MCF 10A (cell line): ENCODE measurements at places on chromosomes 12 and 14.

DNA sequence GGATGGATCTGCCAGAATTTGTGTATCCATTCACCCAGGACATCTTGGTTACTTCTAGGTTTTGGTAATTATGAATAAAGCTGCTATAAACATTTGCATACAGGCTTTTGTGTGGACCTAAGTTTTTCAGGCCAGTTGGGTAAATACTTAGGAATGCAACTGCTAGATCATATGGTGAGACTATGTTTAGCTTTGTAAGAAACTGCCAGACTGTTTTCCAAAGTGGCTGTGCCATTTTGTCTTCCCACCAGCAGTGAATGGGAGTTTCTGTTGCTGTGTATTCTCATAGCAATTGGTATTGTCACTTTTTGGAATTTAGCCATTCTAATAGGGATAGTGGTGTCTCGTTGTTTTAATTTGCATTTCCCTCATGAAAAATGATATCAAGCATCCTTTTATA lies 133.0 kb downstream of the KIF26A start:
- no peak overlapping the region for H3K27ac ChIP-seq
- peaks cover 38% of the 10 kb centered on the region for H3K27me3 ChIP-seq
- H3K4me1 ChIP-seq: peaks cover 6% of the 10 kb centered on the region

GRCh38 chr12:16612647-16613046 lies 6.7 kb upstream of the LMO3 start:
- peak; percentile 38 for DNase-seq
- H3K27ac ChIP-seq: peak overlapping the region; percentile 75
- peaks cover 18% of the 10 kb centered on the region for H3K4me1 ChIP-seq
- no peak overlapping the region for H3K4me3 ChIP-seq

DNA sequence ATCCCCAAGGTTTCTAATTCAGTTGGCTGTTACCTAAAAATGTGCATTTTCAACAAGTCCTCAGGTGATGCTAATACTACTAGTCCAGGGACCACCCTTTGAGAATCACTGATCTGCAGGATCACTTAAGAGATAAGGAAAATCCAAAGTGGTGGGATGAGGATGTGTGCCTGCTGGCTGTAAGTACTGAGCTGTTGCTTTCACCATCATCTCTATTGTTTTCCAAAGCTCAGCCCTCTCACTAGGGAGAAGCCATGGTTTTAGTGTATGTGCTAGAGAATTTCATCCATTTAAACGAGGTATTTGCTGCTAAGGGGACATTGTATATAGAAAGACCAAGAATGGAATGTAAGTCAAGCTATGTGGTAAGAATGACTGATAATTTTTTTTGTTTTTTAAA lies 202.3 kb downstream of the KIF21A start:
- no peaks in the 10 kb centered on the region for H3K27me3 ChIP-seq
- no peak overlapping the region for H3K4me3 ChIP-seq
- peaks cover 20% of the 10 kb centered on the region for H3K4me1 ChIP-seq
- DNase-seq: no peak

DNA sequence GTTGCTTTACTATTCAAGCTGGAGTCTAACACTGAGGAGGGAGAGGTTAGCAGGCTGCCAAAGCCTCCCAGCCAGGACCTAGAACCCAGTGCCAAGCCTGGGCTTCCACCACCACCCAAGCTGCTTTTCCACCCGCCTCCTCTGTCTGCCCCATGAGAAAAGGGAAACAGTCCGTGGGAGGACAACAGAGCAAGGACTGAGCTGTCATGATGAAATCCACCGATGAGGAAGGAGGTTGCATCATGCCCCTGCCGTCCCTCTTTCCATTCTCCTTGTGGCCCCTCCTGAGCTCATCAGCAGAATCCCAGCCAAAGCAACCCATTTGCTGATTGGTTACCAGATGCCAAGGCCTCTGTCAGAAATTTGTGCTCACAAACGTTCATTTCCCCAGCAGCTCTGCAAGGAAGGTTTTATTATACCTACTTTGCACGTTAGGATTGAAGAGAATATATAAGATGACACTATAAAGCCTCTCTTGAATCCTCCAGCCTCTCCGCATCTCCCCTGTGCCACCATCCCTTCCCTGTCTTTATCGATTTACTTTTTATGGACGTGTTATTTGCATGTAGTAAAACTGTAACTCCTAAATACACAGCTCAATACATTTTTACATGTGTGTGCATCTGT lies 6.3 kb upstream of the SERPINA1 start:
- peaks cover 42% of the 10 kb centered on the region for H3K4me1 ChIP-seq
- no peak overlapping the region for H3K27ac ChIP-seq
- DNase-seq: peak; percentile 88

DNA sequence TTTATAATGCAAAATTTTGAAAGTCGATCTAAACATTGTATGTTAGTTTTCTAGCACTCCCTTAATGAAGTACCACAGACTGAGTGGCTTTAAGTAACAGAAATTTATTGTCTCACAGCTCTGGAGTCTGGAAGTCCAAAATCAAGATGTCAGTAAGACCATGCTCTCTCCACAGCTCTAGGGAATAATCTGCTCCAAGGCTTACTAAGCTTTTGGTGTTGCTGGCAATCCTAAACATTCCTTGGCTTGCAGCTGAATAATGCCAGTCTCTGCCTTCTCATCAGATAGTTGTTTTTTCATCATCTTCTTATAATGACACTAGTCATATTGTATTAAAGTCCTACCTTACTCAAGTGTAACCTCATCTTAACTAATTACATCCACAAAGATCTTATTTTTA lies 102.2 kb downstream of the RASSF9 start:
- H3K4me3 ChIP-seq: no peak overlapping the region
- no peak overlapping the region for H3K27ac ChIP-seq
- no peak for DNase-seq
- H3K4me1 ChIP-seq: peaks cover 6% of the 10 kb centered on the region
- H3K27me3 ChIP-seq: no peaks in the 10 kb centered on the region

GRCh38 chr12:87329076-87329863 lies 699.9 kb downstream of the C12orf50 start:
- no peak for DNase-seq
- no peaks in the 10 kb centered on the region for H3K27me3 ChIP-seq

DNA sequence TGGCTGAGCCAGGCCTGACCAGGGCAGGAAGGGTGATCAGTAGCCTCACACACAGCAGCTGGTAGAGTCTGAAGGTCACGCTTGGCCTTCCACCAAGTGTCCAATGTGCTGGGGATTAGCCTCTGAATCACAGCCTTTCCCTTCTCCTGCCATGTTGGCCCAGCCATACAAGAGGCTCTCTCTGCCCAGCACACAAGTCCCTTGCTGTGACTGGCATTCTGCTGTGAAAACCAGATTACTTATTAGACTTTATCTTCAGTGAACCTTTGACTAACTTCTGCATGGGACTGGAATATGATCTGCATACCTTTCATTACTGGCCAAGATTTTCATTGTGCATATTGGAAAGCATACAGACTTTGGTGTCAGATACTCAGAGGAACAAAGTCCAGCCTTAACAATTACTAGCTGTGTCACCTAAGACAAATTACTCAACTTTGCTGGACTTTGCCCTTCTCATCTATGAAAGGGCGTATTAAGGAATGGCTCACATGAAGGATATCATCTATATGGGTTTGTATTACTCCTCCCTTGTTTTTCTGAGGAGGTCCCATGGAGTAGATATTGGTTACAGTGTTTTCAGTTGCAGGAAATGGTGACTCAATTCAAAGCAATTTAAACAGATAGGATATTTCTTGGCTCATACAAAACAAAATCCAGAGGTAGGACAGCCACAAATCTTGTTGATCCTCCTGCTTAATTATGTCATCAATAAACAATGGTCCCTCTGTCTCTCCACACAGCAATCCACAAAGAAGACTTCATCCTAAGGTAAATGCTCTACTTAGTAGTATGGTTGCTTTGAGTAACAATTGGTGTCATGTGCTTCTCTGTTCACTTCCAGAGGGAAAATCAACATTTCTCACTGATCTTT lies 99.6 kb downstream of the DYRK2 start:
- no peak overlapping the region for H3K27ac ChIP-seq
- H3K4me1 ChIP-seq: peaks cover 15% of the 10 kb centered on the region
- H3K4me3 ChIP-seq: no peak overlapping the region
- no peaks in the 10 kb centered on the region for H3K27me3 ChIP-seq
- DNase-seq: peak; percentile 13
- H3K36me3 ChIP-seq: no peaks in the 10 kb centered on the region

DNA sequence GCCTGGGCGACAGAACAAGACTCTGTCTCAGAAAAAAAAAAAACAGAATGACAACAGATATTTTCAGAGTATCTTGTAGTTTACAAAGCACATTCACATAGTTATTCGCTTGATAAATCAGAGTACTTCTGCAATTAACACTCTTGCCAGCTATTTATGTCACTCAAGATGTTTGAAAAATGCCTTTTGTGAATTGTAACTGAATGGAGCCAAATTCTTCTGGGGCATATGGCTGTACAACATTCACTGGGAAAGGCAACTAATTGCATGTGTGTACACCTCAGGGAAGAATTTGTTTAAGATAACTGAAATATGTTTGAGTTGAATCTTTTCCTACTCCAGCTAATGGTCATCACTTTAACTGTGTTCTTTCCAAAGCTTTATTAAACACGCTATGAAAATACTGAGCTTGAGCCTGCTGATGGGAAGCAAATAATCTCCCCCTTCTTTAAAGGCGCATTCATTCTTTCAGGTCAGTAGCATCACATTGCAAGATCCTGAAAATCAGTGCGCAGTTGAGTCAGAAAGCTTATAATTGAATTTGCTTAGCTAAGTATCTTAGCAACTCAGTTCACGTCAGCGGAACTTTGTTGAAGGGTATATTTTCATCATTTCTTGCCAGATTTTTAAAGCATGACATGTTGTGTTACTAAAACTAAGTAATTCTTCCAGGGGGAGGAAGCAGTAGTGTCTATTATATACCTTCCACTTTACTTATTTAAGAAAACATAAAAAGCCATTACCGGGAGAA lies 66.6 kb downstream of the SINHCAF start:
- H3K4me3 ChIP-seq: no peak overlapping the region
- DNase-seq: no peak
- H3K4me1 ChIP-seq: no peaks in the 10 kb centered on the region
- H3K27me3 ChIP-seq: peaks cover 15% of the 10 kb centered on the region
- H3K36me3 ChIP-seq: no peaks in the 10 kb centered on the region
- H3K27ac ChIP-seq: no peak overlapping the region

- no peak for DNase-seq
- H3K4me3 ChIP-seq: no peak overlapping the region
- H3K36me3 ChIP-seq: no peaks in the 10 kb centered on the region
- H3K4me1 ChIP-seq: peaks cover 26% of the 10 kb centered on the region
- no peaks in the 10 kb centered on the region for H3K27me3 ChIP-seq
- peak overlapping the region; percentile 81 for H3K27ac ChIP-seq
Measured at GRCh38 chr14:65210118-65210821, 108.0 kb upstream of the MAX start.
